Activated CD4-positive, alpha-beta T cell treated with anti-CD3 and anti-CD28 coated beads, Interleukin-2, Interleukin-6, amounts not matched to agents 100 ng/mL and 50 ng/mL, durations not matched to agents 16 hours and 8 hours (primary cell): ENCODE measurements at places on chromosomes 13 and 19.
A peak's percentile ranks its signal among the peaks of the same experiment; 100 is the strongest.

DNA sequence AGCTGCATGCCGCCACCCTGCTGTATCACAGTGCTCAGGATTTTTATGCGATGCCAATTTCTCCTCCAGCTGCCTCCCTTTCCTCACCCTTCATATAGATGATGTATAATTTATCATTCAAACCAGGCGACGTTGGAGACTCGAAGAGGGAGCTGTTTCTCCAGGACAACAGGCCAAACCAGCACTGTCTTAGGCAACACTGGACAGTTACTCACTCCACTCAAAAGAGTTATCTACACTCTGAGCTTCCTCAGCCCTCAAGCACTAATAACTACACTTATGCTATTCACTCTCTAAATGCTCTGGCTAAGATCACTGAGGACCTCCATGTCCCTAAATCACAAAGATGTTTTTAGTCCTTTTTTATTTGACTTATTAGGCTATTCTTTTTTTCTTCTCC, 87.3 kb upstream of the RFC3 start:
- DNase-seq = no peak

DNA sequence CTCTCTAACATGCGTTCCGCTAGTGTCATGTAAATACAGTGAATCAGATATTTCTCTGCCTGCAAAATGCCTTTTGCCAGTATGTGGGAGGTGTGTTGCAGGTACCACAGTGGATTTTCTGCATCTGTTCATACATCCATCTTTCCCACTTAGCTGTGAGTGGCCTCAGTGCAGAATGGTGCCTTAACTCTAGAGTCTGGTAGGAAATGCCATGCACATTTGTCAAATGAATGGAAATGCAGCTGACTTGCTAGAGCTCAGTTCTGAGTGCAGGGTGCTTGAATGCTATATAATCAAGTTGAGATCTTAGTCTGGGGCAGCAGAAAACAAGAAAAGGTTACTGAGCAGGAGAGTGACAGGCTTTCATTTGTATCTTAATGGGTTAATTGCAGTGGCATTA, 68.2 kb downstream of the LRCH1 start:
- DNase-seq = no peak

DNA sequence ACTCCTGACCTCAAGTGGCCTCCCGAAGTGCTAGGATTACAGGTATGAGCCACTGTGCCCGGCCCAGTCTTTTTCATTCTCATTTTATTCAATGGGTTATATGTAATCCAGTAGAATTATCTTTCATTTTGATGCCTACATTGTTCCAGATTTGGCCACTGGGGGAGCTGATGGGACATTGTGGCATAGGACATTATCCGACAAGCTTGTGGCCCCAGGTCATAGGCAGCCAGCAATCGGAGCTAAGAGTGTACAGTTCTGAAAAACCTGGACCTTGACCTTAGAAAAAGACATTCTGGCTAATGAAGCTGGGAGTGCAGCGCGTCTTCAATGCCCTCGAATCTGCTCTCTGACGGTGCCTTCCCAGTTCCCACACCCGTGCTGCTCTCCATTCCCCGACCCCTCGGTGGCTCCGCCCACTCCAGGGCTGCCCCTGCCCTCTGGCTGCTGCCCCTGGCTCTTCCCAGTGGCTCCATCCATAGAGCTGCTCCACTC, 108.7 kb downstream of the TEX29 start:
- peak; percentile 58 for DNase-seq

GRCh38 chr19:19381007-19381926, 24.2 kb upstream of the GATAD2A start:
- DNase-seq = no peak

- peak; percentile 70 for DNase-seq
These were observed 121.6 kb upstream of the FRY start for GRCh38 chr13:31909864-31910551.

DNA sequence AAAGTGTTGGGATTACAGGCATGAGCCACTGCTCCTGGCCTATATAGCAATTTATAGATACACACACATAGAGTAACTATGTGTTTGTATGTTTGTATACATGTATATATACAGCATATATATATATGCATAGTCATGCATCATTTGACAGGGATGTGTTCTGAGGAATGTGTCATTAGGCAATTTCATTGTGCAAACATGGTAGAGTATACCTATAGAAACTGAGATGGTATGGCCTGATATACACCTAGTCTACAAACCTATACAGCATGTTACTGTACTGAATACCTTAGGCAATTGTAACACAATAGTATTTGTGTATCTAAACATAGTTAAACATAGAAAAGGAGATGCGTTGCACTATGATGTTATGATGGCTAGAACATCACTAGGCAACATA, 53.0 kb upstream of the PCCA start:
- no peak for DNase-seq

GRCh38 chr19:4584670-4585460, 25.4 kb upstream of the SEMA6B start:
- DNase-seq = no peak

DNA sequence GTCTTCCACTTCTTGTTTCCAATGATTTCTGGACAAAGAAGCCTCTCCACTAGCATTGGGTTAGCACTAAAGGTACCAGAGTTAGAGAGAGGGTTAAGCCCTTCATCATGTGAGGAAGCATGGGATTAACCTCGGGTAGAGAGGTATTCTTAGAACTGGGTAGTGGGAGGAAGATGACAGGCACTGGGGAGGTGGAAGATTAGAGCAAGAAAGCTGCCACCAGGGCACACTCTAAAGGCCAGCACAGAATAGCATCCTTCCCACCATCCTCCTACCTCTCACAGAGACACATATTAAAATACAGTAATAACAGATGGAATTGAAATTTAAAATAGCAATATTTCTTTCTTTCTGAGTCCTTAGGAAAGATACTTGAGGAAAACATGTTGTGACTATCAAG, 84.5 kb upstream of the PCDH20 start:
- no peak for DNase-seq

- DNase-seq = no peak
These were observed 898.9 kb upstream of the MIR17HG start for GRCh38 chr13:90448466-90449037.

DNA sequence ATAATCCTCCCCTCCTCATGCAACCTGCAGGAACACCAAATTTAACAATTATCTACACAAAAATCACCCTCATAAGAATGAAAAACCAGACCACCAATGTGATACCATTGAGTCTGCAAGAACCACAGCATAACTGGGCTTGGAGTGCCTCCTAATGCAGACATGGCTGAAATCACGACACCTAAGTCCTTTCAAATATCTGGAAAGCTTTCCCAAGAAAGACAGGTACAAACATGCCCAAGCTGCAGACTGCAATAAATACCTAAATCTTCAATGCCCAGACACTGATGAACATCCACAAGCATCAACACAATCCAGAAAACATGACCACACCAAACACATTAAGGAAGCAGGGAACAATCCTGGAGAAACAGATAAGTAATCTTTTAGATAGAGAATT, 417.1 kb downstream of the LMO7 start:
- DNase-seq = no peak

DNA sequence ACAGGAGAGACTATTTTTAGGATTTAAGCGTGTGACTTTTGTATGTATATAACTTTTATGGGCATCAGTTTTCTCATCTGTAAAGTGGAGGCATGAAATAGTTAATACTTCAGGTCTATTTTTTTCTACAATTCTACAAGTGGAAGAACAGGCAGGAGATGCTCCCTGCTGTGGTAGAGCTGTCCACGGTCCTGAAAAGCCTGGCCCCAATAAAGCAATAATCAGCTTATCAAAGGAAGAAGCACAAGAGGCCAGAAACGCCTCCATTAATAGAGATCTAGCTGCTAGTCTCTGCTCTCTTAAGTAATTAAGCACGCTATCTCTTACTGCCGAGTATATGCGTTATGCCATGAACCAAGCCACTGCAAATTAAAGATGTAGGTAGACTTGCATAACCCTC, 28.0 kb upstream of the WASF3 start:
- peak; percentile 27 for DNase-seq

GRCh38 chr19:16155128-16155527, 11.6 kb downstream of the HSH2D start:
- DNase-seq = no peak

- DNase-seq = no peak
These were observed 38.6 kb upstream of the ZNF30 start for GRCh38 chr19:34888091-34888490.

GRCh38 chr19:33497778-33498175, 23.8 kb downstream of the PEPD start:
- no peak for DNase-seq

- no peak for DNase-seq
These were observed 5.1 kb upstream of the ARHGEF7 start for GRCh38 chr13:111110054-111110453.

DNA sequence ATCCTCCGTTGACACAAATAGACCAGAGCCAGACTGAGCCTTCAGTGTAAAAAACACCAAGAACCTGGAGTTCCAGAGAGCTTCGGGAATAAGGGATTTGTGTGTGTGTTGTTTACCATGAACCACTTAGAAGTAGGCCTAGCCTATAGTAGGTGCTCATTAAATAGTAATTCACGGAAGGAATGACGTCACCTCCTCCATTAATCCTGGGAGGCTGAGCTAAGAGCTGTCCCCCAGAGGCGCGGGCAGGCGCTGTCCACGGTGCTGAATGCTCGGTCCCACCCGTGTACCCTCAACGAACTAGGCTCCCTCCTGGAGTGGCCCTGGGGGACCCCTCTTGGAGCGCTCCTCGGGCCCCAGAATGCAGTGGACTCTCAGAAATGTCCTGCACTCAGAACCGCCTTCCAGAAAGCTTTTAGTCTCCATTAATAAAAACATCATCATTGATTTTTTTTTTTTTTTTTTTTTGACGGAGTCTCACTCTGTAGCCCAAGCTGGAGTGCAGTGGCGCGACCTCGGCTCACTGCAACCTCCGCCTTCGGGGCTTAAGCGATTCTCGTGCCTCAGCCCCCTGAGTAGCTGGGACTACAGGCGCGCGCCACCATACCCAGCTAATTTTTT, 6.5 kb downstream of the UNC13A start:
- peak; percentile 30 for DNase-seq

GRCh38 chr13:54949735-54950134, 1921.1 kb downstream of the OLFM4 start:
- DNase-seq = no peak

GRCh38 chr13:30413842-30414241, 8.5 kb upstream of the UBE2L5 start:
- DNase-seq = no peak

GRCh38 chr13:49697468-49697867, 6.2 kb upstream of the EBPL start:
- DNase-seq = no peak

DNA sequence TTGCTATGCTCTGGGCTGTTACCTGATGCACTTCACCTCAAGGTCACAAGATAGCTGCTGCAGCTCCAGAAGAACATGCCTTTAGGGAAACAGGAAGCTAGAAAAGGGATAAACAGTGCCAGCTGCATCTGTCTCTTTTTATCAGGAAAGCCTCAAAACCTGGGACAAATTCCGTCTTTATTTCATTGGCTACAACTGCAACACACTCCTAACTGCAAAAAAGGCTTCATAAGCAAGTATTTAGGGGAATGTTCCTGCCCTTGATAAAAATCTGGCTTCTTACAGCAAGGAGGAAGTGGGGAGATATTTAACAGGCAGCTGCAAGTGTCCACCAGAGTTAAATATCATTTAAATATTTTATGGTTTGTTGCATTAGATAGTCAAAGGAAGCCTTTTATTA, 34.2 kb upstream of the SERTM1 start:
- no peak for DNase-seq

GRCh38 chr19:14699641-14700040, 9.8 kb downstream of the ZNF333 start:
- DNase-seq = no peak

DNA sequence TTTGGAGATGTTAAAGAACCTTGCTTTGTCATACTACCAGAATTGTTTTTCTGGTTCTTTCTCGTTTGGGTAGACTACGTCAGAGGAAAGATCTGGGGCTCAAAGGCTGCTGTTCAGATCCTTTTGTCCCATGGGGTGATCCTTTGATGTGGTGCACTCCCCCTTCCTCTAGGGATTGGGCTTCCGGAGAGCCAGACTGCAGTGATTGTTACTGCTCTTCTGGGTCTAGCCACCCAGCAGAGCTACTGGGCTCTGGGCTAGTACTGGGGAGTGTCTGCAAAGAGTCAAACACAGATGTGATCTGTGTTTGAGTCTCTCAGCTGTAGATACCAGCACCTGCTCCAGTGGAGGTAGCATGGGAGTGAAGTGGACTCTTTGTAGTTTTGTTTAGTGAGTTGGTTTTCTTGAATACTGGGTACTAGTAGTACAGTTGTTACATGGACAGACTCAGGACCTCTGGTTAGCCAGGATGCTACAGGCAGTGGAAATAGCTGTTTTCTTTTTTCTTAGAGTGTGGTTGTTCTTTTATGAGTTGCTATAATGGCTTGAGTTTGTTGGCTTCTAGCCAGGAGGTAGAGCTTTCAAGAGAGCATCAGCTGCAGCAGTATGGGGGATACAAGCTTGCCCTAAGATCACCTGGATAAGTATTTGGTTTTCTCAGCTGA, 34.4 kb downstream of the DNAJC15 start:
- DNase-seq = no peak

- no peak for DNase-seq
These were observed 53.2 kb upstream of the TEX29 start for GRCh38 chr13:111267205-111267604.

- no peak for DNase-seq
These were observed 148.0 kb upstream of the FNDC3A start for GRCh38 chr13:48827709-48828108.

GRCh38 chr19:33778089-33778791, 18.4 kb upstream of the KCTD15 start:
- peak; percentile 92 for DNase-seq

DNA sequence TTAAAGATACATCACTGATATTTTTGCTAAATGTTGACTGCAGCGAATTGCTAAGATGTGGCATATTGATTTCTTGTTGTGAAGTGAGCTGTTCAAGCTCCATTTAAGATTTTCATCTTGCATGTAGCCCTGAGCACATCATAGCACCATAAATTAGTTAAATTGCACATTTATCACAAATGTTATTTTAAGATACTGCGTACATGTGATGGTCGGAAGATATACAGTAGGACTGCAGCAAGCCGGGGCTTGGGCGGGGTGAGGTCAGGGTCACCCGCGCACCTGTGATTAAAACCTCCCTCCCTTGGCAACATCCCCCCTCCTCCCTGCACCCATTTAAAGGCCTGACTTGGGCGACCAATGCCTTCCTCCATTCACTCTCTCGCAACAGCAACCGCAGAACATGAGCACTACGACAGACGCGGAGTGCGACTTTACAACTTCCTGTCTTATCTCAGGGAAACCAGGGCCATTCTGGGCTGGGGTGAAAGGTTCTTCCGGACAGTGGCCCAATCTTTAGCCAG, 76.6 kb downstream of the TSHZ3 start:
- no peak for DNase-seq

DNA sequence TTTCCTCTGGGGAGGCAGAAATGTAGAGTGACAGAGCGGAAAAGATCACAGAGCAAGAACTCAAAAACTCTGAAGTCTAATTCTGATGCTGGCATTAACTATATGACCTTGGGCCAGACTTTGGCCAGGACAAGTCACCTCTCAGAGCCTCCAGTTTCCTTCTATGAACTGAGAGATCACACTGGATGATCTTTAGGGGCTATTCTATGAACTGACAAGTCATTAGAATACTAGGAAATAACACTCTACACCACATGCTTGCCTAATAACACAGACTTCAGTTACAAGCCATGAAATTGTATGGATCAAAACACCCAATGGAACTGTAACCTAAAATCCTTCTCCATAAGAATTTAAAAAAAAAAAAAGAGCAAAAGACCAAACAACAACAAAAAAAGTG, 16.9 kb downstream of the SLC25A30 start:
- no peak for DNase-seq
